ENCODE measurements at places on chromosomes 12 and 14.
A peak's percentile ranks its signal among the peaks of the same experiment; 100 is the strongest.

- no peak for DNase-seq
Observed at GRCh38 chr12:51222461-51222860, 4.6 kb upstream of the POU6F1 start.

- no peak for DNase-seq
Observed at GRCh38 chr12:49368240-49368600, 958 bp downstream of the SPATS2 start.

DNA sequence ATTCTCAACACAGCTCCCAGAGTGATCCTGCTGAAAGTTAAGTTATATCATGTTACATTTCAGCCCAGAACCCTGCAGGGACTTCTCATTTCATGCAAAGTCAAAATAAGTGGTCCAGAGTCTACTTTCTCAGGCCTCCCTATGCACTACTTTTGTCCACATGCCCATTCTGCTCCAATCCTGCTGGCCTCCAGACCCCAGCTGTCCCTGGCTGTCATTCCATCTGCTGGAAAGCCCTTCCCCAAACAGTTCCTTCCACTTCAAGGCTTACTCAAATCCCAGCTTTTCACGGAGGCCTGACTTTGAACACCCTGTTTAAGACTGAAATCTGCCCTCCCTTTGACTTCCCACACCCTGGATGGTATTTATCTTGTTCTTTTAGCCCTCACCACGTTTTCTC, 109.8 kb upstream of the DNM1L start:
- no peak for DNase-seq

DNA sequence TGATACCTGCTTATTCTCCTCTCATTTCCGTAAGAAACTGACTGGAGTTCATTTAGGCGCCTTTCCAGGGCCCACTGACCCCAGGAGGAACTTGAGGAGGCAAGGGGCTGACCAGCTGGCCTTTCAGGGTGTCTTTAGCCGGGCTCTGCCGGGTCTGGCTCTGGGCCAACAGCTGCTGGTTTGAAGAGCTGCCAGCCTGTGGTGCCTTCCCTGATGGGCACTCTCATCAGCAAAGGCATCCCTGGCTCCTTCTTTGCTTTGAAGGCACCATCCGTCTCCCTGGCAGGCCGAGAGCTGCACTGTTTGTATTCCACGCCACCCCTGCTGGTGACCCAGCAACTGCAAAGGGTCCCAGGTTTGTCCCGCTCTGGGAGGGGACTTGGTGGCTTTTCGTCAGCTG, 42.0 kb downstream of the IQSEC3 start:
- no peak for DNase-seq

GRCh38 chr14:38987781-38988180, 115.3 kb downstream of the SEC23A start:
- DNase-seq, result no peak

GRCh38 chr12:118052324-118053070, 8.5 kb downstream of the WSB2 start:
- no peak for DNase-seq

DNA sequence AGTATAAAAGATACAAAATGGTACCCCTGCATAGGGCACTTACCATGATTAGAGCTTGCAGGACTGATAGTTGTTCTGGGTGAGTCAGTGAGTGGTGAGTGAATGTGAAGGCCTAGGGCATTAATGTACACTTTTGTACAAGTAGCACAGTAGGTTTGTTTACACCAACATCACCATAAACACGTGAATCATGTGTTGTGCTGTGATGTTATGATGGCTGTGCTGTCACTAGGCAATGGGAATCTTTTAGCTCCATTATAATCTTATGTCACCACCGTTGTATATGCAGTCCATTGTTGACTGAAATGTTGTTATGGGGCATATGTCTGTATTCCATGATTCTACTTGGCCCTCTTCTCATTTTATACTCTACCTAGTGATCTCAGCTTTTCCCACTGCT, 11.8 kb downstream of the NUBPL start:
- DNase-seq, result no peak

DNA sequence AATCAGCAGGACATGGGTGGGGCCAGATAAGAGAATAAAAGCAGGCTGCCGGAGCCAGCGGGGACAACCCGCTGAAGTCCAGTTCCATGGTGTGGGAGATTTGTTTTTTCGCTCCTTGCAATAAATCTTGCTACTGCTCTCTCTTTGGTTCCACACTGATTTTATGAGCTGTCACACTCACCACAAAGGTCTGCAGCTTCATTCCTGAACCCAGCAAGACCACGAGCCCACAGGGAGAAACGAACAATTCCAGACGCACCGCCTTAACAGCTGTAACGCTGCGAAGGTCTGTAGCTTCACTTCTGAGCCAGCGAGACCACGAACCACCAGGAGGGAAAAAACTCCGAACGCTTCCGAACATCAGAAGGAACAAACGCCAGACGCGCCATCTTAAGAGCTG, 2.8 kb upstream of the CNIH1 start:
- DNase-seq, result no peak

GRCh38 chr14:52650774-52651173, 44.6 kb downstream of the ERO1A start:
- DNase-seq, result no peak

DNA sequence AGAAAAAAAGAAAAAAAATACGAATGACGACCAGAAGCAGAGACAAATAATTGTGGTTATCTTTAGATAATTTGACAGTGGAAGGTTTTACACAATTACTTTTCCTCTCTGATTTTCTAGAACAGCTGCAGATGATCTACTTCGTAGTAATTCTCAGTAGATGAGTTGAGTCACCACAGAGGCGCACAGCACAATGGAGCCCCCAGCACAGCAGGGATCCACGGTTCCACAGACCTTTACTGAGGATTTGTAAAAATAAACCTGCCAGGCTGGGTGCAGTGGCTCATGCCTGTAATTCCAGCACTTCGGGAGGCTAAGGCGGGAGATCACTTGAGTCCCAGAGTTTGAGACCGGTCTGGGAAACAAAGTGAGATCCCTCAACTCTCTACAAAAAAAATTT, 29.3 kb downstream of the AMN start:
- no peak for DNase-seq

GRCh38 chr12:64610660-64611340, 505 bp downstream of the RASSF3 start:
- peak; percentile 44 for DNase-seq
